H7 (cell line): ENCODE measurements at places on chromosomes 16 and 17. TPM values are rescaled to one million over a fixed set of nuclear protein-coding genes. Genes with fewer than 3 reads are reported as not detected.

The CDH8 gene
- total RNA-seq = 0.87 and 7.1 TPM in 2 replicates

The CCL18 gene
- not detected in 2 replicates for total RNA-seq

The TEX19 gene
- 1.1 and 1.9 TPM in 2 replicates for total RNA-seq

The PHKG2 gene
- 27.0 and 32.0 TPM in 2 replicates for total RNA-seq

The COPZ2 gene
- not detected in 2 replicates for total RNA-seq

The TM4SF5 gene
- total RNA-seq = not detected in 2 replicates

The DYNLRB2 gene
- 0.42 TPM in 1 of 2 replicates, not detected in the other for total RNA-seq

GRCh38 chr16:88539261-88539651 is 30.9 kb upstream of the ZC3H18 start:
- peak; percentile 69 for DNase-seq

DNA sequence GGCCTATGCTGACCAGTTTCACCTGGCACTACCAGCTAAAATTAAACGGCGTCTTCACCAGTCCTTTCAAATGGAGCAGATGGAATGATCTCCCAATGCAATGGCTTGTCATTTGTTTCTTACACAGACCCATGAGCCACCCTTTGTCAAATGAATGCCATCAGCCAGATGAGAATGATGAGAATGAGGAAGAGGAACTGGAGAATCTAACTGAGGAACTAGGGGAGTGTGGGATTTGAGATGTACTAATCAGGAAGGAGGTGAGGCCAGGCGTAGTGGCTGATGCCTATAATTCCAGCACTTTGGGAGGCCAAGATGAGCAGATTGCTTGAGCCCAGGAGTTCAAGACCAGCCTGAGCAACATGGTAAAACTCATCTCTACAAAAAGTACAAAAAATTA is 116.4 kb downstream of the HS3ST3A1 start:
- no peak for DNase-seq

DNA sequence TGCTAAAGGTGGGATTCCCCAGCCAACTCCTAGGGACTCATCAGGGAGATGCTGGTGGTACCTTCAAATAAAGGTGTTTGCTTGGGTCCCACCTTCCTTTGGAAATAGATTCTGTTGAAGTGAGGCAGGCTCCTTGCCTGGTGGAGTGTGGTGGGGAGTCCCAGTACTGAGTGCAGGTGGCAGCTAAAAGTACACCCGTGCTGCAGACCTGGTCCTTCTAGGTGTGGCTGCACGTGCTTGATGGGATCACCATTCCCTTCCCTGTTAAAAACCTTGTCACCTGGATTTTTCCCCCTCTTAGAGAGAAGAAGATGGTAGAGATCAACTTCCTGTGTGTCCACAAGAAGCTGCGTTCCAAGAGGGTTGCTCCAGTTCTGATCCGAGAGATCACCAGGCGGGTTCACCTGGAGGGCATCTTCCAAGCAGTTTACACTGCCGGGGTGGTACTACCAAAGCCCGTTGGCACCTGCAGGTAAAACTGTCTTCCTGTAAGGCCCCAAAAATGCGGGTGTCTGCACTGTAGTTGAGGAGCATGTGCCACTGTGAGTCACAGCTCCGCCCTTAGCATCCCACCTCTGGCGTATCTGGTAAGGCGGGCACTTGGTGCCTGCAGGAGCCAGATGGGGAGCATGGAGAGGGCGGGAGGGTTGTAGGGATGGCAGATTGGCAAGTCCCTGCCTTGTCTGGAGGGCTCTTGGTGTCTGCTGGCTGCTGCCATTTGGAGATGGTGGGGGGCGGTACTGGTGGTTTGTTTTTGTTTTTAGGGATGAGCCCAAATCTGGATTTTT is 34.0 kb downstream of the PLCD3 start:
- peak; percentile 44 for DNase-seq

GRCh38 chr17:41992576-41992975 is 24.7 kb downstream of the DNAJC7 start:
- no peak for DNase-seq

DNA sequence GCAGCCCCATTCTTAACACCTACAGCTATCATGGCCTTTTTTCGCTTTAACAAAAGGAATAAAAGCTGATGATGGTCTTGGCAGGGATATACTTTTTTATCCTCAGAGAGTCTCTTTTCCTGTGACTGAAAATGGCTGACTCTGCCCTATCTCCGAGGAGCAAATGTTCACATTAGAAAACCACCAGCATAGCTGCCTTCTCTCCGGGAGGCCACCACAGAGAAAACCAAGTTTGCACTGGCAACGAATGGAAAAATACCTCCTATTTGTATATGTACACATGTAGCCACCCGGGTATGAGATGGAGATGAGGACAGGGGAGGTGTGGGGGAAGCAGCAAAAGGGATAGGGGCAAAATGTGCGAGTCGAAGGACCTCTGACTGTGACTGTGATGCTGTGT is 88.2 kb downstream of the STX8 start:
- no peak for DNase-seq

- no peak for DNase-seq
Measured at GRCh38 chr16:78792952-78793351, 693.5 kb downstream of the WWOX start.

GRCh38 chr16:74298104-74298503 is 1.5 kb downstream of the PSMD7 start:
- DNase-seq = no peak

DNA sequence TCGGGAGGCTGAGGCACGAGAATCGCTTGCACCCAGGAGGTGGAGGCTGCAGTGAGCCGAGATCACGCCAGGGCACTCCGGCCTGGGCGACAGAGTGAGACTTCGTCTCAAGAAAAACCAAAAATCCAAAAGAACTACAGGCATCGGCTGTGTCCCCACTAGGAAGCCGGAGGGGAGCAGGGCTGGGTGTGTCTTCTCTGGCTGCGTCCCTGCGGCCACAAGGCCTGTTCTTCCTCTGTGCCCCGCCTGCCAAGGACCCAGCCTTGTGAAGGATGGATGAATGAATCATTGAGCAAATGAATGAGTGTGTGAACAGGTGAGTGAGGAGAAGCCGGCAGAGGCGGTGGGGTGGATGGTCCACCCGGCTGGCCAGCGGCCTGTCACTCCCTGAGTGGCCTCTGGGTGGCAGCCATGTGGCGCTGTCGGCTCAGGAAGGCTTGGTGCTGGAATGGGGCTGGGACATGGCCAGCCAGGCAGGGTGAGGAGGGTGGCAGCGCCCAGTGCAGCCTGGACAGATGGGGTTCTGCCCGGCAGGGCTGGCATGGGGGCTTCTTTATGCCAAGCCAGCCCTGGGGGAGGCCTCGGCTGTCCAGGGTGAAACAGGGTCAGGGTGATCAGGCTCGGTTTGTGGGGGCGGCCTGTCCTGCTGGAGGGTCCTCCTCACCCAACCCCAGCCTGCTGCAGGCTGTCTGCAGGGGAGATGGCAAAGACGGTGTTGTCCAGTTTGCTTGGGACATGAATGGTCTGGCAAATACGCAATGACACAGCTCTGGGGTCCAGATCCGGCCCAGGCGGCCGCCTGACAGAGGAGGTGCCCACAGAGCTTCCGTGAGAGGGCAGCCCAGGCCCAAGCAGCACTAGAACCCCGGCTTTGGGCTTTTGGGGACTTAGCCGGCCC is 21.7 kb downstream of the SLC25A10 start:
- DNase-seq = peak; percentile 99

DNA sequence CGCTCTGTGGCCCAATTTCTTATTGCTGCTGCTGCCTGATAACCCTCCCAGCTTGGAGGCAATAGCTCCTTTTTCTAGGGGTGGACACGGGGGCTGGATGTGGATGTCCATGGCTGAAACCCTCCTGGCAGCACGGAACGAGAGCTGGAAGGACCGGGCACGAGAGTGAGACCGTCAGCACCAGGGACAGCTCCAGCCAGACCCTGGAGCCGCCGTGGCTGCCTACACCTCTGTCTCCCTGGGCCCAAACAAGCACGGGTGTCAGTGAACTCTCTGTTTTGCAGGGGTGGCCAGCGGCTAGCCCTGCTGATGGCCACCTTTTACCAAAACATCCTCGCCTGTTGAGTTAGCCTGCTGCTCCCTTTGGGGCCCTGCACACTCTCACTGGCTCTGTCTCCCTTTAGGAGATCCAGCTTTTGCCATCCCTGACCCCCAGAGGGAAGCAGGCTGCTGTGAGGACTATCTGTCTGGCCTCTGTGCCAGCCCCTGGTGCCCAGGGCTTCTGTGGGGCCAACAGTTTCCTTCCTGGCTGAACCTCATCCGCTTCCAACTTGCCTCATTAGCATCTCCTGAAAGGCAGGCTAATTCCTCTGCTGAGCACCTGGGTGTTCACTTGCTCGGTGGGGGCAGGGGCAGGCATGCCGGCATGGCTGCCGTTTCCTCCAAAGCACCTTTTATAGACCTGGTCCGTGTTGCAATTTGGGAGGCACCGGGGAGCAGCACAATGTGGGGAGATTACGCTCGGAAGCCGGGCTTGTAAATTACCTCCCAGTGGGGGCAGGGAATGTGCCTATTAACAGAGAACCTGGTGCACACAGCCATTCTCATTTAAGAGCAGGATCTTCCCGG is 118.1 kb downstream of the ENGASE start:
- peak; percentile 89 for DNase-seq

DNA sequence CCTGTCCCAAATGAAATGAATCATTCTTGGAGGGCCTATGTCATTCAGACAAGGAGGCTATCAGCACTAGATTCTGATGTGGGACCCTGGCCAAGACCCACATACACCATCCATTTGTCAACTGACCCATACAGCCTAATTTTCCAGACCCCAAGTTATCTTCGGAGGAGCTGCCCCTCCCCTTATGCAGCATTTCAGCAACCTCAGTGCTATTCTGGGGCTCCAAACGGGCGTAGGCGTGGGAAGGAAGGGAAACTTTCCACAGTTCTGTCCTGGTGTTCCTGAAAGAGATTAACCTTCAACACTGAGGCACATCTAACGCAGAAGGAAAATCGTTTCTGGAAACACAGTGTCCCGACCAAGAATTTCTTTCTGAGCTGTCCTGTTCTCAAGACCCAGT is 86.7 kb downstream of the MYH11 start:
- DNase-seq = no peak

DNA sequence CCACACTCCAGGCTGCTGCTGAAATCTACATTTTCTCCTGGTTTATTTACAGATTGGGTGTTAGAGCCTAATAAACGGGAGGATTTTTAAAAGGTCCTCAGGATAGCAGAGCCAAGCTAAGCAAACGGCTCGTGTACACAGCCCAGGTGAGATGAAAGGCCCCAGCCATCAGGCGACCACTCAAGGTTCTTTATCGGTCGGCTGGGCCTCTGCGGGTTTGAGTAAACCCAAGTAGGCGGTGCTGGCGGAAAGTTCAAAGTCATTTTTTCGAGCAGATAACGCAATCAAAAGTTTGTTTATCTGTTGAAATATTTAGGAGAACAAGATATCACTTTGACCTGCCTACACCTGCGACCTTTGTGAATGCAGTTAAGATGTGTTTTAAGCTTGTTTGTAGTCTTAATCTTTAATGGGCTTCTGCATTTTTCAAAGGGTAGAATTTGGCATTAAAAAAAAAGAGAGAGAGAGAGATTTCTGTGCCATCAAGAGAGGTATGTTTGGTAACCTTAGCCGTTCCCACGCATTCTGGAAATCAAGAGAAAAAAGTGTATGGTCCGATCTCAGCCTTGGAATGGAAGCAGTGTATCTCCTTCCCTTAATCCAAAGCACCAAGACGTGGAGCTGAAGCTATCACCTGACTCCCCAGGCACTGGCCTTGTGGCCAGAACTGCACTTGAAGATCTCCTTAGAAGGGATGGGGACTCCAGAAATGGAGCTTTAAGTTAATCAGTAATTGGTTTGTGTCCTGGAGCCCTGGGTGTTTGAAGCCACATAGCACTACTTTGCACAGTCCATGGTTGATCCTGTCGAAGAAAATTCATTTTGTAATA is 301.7 kb upstream of the IRX5 start:
- DNase-seq = no peak

GRCh38 chr17:8161289-8162232 is 1.2 kb downstream of the VAMP2 start:
- DNase-seq = no peak

- DNase-seq = no peak
Measured at GRCh38 chr17:44959821-44960531, 8.1 kb downstream of the C1QL1 start.

- no peak for DNase-seq
Measured at GRCh38 chr16:15464401-15465186, 30.2 kb downstream of the BMERB1 start.

- DNase-seq = no peak
Measured at GRCh38 chr17:67639555-67639954, 78.2 kb upstream of the NOL11 start.

DNA sequence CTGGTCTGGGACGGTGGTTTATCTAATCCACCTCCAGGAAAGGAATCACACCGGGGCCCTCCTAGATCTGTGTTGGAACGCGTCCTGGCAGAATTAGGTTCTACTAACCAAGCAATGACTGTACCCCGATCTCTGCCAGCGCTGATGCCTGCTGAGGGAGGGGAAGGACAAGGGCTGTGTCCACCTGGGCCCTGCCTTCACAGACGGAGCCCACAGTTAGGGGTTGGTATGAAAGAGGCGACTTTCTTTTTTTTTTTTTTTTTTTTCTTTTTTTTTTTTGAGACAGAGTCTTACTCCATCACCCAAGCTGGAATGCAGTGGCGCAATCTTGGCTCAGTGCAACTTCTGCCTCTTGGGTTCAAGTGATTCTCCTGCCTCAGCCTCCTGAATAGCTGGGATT is 9.9 kb upstream of the KRT19 start:
- no peak for DNase-seq

DNA sequence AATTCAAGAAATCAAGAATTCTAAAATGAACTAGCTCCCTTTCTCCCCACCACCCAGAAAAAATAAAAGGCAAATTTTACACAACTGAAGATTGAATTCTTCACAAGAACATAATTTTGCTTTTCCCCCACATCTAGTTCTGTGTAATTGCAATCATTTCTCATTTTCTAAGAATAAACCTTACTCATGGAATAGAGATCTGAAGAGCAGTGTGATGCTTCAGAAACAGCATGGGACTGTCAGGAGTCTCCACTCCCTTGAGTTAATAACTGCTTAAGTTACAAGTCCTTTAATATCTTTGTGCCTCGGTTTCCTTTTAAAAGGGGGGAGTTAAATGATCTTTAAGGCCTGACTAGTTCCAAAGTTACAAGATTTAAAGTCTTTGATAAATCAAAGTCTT is 53.7 kb downstream of the CACNG1 start:
- DNase-seq = no peak

- DNase-seq = no peak
Measured at GRCh38 chr17:57957886-57958285, 2.7 kb upstream of the CUEDC1 start.

GRCh38 chr16:46980926-46981325 is 7.5 kb upstream of the DNAJA2 start:
- DNase-seq = no peak
